ENCODE measurements at places on chromosomes 2 and 18.

GRCh38 chr2:195364015-195364965 is 292.7 kb upstream of the SLC39A10 start:
- no peak for DNase-seq

GRCh38 chr2:152134488-152135280 is 35.8 kb upstream of the CACNB4 start:
- DNase-seq, result no peak

DNA sequence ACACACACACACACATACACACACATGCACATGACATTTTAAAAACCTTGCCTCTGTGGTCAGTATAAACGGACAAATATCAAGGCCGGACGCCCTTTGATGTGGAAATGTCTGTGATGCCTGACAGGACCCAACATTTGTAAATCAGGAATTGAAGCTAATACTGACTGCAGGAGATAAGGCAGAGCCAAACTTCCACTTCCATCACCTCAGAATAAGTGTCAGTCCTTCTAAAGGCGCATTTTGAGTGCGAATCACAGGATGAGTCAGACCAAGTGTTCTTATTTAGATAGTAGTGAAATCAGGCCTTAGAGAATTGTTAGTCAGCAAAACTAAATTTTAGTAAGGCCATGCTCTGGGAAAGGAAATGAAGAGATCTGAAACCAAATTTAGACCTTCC is 211.7 kb upstream of the LRATD1 start:
- DNase-seq, result no peak

- no peak for DNase-seq
Measured at GRCh38 chr2:102508863-102509262, 35.8 kb downstream of the SLC9A4 start.

DNA sequence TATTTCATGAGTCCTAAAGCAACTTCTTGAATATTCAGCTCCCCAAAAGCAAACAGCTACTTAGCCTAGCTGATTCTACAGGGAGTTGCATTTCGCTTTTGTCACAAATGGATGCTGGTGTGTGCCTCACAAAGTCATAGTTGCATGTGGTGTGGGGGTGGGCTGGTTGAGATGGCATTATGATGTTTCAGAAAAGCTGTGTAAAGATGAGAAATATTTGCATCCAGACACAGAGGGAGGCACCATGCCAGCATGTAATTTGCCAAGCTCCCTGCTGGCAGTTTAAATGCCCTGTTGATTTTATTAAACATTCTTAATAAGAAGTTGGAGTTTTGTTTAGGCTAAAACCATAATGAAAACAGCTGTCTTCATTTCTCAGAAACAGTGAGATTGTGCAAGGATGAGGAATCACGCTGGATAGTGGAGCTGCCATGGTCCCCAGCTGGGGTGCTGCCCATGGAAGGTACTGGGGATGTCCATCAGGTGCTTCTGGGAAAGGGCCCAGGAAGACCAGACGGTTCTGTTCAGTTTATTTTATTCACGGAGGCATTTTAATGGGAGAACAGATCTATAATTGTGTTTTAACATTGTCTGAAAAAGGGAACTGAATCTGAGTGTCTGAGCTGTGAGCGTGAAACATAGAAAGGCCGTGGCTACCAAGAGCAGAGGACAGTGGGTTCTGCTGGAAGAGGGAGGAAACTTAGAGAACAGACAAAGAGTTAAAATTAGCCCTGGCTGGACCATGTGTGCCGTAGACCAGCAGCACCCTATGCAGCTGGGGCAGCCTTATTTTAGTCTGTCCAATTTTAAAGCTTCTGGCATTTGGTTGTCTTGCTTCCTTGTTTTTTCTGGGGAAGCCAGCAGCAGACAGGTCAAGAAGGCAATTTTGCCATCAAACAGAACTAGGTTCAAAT is 177.1 kb downstream of the FAM210A start:
- no peak for DNase-seq

GRCh38 chr2:182615036-182615435 is 101.0 kb upstream of the DNAJC10 start:
- no peak for DNase-seq

- no peak for DNase-seq
Measured at GRCh38 chr2:60634438-60634837, 81.0 kb upstream of the BCL11A start.

- no peak for DNase-seq
Measured at GRCh38 chr2:83055376-83056010, 1403.6 kb downstream of the SUCLG1 start.

DNA sequence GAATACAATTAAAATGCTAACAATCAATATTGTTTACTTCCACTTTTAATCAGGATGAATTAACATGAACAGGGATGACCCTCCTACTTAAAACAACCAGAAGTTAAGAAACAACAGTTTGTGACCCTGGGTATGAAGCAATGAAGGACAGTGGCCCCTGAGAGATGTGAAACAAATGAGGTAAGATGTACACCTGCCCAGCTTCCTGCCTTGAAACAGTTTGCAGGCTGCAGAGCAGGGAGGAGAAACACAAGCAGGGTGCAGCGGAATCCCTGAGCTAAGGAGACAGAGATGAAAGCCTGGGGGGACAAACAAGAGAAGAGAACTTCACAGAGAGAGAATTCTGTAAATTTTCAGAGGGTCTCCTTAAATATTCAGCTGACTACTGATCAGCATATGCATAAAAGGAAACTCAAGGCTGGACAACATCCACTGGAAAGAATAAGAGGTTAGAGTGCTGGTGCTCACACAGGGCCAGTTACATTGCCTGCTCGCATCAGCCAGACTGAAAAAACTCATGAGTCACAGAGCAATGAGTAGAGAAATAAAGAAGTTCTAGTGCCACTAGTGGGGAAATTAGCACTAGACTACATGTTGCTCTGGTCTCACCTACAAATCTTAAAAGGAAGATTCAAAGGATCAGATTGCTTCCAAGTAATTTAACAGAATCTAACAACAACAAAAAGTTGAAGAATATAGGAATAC is 106.4 kb downstream of the PID1 start:
- no peak for DNase-seq

- DNase-seq, result no peak
Measured at GRCh38 chr2:146987996-146988395, 856.8 kb upstream of the ACVR2A start.

DNA sequence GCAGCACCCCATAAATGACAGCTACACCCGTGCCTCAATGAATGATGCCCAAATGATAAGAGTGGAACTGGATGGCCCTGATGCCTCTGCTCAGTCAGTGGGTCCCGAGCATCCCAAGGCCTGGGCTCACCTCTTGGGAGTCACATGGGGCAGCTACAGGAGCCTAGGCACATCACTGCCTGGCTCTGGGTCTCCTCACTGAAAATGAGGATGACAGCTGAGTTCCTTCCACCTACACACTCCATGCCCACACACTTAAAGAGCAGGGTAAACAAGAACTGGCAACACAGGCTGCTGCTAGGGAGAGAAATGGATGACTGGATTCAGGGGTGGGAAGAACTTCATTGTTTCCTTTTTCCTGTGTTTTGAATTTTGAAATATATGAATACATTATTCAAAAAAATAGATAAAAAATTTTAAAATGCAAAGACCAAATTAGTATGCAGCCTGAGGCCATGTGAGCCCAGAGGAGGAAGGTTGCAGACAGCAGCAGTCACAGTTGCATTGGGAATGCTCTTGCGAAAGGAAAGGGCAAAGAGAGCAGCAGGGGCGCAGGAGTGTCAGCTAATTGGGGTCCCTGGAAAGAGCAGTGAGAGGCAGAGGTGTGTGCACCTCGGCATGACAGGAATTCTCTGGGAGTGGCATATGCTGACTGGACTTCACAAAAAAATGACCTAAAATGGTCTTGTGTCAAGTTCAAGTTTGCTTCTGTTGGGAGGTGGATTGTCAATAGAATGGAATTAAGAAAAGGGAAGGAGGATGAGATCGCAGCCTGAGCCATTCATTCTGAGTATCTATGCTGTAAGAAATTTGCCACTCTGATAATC is 327.1 kb downstream of the CELF4 start:
- DNase-seq, result no peak

GRCh38 chr2:4597400-4597799 is 894.0 kb downstream of the DCDC2C start:
- no peak for DNase-seq

- no peak for DNase-seq
Measured at GRCh38 chr2:47271054-47272000, 116.2 kb upstream of the STPG4 start.

- DNase-seq, result no peak
Measured at GRCh38 chr2:181458871-181459270, 1.7 kb downstream of the ITGA4 start.

GRCh38 chr18:74533666-74534065 is 634 bp upstream of the CNDP1 start:
- no peak for DNase-seq

DNA sequence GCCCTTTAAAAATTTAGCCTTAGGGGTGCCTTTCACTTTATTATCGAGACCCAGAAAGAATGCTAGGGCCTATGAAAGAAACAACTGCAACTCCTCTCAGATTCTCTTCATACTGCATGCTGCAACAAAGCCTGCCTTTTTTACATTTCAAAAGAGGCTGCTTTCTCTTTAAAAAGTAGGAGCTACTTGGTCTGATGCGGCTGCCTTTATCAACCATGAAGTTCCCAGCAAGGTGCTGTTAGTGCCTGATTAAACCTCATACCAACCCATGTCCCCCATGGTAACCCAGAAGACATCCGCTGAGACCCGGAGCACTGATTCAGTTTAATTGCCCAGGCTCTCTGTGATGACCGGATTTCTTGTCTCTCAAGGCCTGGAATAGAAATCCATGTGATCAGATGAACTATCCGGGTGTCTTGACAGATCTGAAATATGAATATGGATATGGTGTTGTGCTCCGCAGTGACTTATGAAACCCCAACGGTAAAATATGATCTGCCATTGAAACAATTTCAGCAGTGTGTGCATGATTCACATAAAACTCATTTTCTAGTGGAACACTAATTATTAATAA is 368.3 kb downstream of the ZNF521 start:
- no peak for DNase-seq

DNA sequence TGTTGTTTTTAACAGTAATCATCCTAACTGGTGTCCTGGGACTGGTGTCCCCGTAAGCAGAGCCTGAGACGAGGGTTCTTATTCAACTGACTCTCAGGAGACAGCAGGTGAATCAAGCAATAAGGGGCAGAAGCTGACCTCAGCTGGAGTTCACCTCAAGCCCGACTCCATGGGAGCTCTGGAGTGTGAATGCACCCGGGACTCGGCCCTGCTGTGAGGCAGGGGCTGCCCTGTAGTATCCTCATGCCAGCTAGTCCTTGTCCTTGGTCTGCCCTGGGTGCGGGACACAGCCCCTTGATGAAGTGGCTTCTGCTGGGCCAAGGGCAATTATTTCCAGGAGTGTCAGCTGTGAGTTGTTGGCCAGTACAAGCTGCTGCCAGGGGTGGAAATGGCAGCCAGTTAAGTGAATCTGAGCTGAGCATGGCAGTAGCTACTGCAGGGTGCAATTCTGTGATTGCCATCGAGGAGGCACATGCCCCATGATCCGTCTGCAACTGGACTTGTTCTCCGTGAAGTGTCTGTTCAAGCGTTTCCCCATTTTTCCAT is 54.9 kb upstream of the OTOS start:
- DNase-seq, result no peak

GRCh38 chr2:102478686-102479470 is 5.9 kb downstream of the SLC9A4 start:
- DNase-seq, result no peak

- no peak for DNase-seq
Measured at GRCh38 chr2:171972329-171972982, 27.3 kb upstream of the METAP1D start.

- DNase-seq, result no peak
Measured at GRCh38 chr2:175175896-175176295, 5.6 kb downstream of the ATP5MC3 start.

GRCh38 chr2:45823723-45824206 is 172.3 kb downstream of the PRKCE start:
- DNase-seq, result peak; percentile 50

GRCh38 chr2:105576440-105577241 is 168.1 kb upstream of the NCK2 start:
- DNase-seq, result peak; percentile 40

DNA sequence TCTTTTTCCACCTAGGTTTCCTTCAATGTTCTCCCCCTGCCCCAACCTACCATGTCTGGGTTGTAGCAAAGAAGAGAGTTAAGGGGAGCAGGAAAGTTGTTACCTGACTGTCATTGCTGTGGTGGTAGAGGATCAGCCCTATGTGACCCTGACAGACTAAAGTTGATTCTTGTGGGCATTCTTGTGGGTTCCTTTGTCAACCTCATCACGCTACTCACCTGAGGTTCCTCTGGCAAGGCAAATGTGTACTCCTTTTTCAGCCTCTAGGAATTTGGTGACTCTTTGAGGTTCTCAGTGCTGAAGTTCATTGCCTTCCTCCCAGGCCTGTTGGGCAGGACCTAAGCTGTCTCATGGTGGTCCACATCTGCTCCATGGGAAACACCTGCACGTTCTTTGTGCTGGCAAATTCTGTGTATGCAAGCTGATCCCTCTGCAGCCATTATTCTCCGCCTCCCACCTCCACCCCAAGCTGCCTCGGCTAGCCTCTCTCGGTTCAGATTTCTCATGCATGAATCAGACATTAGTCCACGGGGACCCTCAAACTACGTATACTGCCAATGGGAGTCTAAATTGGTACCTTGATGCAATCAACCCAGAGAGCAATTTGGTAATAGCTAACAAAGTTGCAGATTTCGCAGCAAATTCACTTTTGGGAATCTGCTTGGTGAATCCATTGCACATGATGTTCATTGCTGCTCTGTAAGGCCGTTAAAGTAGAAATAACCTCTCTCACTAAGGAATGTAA is 1.5 kb upstream of the GMCL1 start:
- DNase-seq, result no peak

DNA sequence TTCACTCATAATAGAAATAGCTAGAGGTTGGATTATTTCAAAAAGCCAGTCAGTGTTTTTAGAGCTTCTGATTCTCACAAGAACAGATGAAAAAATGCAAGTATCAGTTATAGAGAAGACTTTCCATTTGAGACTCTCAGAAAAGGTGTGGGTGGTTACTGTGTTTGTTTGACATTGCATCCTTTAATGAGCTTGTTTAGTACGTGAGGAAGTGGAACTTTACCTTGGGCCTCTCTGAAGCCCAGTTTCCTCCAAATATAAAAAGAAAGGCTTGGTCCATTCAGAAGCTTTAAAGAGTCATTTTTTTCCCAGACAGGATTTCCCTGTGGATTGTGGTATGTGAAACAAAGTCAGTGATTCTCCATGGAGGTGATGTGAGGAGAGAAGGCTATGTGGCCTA is 89.9 kb upstream of the RANBP2 start:
- no peak for DNase-seq
